ENCODE measurements at places on chromosomes 6 and 20.

- DNase-seq, result no peak
Measured at GRCh38 chr6:142385352-142385751, 83.5 kb downstream of the ADGRG6 start.

GRCh38 chr20:4573564-4574355, 147.9 kb upstream of the PRND start:
- no peak for DNase-seq

DNA sequence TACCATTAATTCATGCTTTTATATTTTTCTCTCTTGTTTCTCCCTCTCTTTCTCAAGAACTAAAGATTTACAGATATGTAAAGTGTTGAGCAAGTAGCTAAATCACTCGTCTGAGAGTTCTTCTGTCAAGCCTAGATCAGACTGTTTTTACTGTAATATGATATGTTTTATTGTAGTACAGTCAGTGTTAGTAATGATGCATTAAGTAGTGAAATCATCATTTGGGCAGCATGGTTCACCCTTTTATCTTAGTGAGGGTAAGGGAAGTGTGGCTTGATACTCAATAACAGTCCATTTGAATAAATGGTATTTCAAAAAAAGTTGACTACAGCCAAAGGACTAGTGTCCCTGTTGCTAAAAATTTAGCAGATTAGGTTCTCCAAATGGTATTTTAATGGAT, 9.2 kb downstream of the CYB5R4 start:
- DNase-seq, result no peak

GRCh38 chr6:24854077-24854666, 55.5 kb upstream of the ARMH2 start:
- no peak for DNase-seq

- no peak for DNase-seq
Measured at GRCh38 chr6:85405175-85405852, 44.6 kb upstream of the NT5E start.

All from germinal center (tissue), 1 donor.